ENCODE measurements at places on chromosomes 2 and 18.
A peak's percentile ranks its signal among the peaks of the same experiment; 100 is the strongest.

DNA sequence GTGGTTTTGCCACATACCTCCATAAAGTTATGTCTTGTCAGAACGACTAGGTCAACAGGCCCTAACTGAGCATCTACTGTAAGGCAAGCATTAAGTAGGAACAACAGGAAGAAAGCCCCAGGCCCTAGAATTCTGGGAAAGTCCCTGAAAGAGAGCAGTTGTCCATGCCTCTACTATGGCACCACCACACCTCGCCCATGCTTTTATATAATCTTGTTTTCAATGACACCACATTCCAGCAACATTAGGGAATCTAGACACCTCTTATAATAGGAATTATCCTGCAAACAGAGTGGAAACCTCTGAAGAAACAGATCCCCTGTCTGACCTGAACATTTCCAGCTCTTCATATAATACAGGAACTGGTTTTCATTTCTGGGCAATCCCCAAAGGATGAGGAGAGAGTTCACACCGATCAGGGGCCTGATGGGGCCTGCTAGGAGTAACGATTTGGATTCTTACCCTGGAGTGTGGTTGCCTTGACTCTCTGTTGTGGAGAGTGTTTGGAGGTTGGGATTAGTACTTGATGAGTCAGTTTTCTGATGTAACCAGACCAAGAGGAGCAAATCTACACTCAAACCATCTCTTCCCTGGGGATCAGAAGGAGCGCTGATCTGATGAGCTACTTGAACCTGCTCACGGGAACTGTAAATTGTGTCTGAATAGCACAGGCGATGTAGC is 31.9 kb upstream of the CEP68 start:
- no peak for DNase-seq

DNA sequence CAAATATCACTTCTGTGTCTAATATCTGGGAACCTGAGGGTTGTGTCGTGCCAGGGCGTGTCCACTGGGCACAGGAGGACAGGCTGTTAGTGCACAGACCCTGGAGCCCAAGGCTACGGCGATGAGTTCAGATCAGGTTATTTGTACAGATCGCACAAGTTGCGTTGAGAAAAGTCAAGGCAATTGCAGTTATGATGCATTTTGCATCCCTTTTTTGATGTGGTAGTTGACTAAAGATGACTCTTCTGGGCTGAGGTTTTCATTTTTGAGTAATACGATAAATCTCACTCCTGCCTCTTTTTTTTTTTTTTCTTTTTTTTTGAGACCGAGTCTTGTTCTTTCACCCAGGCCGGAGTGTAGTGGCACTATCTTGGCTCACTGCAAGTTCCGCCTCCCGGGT is 7.2 kb downstream of the RBFA start:
- no peak for DNase-seq

DNA sequence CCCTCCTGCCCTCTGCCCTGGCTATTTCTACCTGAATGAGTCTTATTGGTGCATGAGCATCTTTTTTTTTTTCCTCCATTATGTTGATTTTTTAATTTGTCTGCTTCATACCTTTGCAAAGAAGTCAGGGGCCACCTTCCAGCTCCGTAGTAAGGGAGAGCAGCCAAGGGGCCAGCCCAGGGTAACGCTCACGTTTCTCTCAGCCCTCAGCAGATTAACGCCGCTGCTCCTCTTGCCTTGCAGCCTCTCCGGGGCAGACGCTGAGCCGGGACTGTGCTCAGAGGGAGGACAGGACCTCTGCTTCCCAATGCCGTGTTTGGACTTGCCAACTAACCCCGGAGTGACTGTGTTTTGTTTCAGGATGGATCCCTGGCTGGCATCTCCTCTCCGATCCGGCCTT is 241.7 kb downstream of the ATAD2B start:
- no peak for DNase-seq

GRCh38 chr18:36711813-36712444 is 116.9 kb downstream of the TPGS2 start:
- no peak for DNase-seq

GRCh38 chr2:182077448-182078142 is 91.9 kb downstream of the PPP1R1C start:
- DNase-seq: peak; percentile 77

Measured in common myeloid progenitor, CD34-positive (primary cell).